ENCODE measurements at places on chromosomes 2 and 18.

GRCh38 chr2:166411473-166412230 is 35.9 kb upstream of the SCN9A start:
- no peak for DNase-seq

GRCh38 chr2:124149571-124149970 is 124.5 kb downstream of the CNTNAP5 start:
- no peak for DNase-seq

GRCh38 chr18:67932271-67932670 is 415.8 kb upstream of the DSEL start:
- DNase-seq = peak; percentile 76

DNA sequence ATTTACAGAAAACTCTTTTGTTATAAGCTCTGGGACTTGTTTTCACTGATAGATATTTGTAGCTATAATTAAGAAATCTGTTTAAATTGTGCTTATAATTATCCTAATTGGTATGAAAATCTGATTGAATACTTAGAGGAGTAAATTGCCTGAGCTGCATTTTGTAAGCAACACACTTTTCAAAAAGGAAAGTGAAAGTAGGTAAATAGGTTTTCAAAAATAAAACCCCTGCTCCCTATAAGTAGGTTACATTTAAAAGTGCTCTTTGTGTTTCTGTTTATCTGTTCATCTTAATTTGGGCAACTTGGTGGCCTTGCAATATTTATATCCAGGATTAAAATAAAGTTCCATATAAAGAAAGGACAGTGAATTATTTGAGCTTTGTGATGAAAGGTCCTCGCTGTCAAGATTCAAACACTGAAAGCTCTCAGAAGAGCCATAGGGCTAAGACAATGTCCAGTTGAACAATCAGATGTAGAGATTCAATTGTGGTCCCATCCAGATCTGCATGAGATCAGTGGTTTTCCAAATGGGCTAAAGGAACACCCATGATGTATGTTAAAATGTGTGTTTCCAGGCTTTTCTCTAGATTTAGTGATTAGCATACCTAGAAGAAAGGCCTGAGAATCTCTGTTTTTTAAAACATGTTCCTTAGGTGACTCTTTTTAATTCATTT is 371.6 kb downstream of the RPRM start:
- DNase-seq = no peak

DNA sequence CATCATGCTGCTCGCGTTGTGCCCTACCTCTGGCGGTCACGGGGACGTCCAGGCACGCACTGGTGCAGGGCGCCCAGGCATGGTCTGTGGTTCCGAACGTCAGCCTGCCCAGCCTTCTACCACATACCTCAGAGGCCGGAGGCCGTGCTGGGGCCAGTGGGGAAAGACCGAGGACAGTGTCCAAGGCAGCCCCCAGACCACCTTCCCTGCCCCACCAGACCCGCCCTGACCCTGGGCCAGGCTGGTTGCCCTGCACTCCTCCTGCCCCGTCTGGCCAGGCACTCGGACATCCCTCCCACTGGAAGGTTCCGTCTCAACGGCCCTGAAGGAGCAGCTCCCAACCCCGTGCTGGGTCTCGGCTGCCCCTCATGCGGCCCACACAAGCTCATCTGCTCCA is 32.8 kb downstream of the SLC66A2 start:
- DNase-seq = no peak

DNA sequence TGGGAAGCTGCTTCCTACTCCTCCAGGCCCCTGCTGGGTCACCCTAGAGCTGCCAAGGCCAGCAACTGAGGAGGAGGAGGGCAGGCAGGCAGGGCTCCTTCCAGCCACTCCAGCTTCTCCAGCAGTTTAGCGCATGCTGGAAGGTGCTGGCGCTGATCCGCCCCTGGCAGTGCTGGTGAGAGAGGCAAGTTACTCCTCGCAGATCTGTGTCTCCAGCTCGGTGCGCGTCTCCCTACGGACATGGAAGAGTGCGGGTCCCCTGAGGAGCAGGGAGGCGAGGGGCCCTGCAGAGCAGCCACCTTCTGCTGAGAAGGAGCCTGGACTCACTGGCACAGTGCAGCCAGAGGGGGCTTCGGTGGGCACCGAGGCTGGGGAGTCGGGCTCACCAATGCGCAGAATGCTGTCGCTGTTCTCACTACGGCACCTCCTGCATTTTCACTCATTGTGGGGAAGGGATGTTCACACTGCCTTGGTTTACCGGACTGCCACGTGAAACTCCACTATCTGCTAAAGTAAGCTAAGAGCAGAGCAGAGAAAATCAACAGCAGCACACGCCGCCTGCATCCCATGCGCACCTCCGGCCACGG is 206.0 kb downstream of the HDAC4 start:
- no peak for DNase-seq

DNA sequence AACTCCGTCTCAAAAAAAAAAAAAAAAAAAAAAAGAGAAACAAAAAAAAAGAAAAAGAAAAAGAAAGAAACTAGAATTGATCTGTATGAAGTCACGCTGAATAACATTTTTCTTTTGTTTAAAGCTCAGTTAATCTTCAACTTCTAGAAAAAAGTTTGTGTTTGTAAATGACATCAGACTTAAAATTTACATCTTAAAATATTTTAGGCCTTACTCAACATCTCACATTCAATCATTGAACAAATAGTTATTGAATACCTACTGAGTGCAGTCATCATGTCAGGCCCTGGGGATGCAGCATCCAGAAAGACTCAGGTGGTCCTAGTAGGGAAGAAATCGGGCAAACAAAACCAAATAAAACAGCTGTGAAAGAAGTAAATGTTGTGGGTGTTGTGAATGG is 292.3 kb upstream of the FANCL start:
- no peak for DNase-seq

DNA sequence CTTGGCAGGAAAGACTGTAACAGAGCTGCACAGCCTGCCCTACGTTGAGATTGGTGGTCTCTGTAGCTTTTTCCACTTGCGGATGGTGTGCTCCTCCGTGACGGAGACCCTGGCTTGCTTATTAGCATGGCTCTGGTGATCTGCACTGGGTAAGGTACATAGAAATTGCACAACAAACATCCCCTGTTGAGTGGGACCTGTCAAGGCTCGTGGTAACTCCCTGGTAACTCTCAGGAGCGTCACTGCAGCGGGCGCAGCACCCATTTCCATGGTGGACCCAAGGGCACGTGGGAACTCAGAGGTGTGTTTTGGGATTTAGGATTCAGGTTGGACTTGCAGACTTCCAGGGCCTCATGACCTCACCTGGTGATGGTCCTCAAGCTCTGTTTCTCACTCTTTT is 1.1 kb downstream of the TRAF3IP1 start:
- no peak for DNase-seq

- no peak for DNase-seq
Measured at GRCh38 chr2:178477443-178478129, 814 bp downstream of the FKBP7 start.

DNA sequence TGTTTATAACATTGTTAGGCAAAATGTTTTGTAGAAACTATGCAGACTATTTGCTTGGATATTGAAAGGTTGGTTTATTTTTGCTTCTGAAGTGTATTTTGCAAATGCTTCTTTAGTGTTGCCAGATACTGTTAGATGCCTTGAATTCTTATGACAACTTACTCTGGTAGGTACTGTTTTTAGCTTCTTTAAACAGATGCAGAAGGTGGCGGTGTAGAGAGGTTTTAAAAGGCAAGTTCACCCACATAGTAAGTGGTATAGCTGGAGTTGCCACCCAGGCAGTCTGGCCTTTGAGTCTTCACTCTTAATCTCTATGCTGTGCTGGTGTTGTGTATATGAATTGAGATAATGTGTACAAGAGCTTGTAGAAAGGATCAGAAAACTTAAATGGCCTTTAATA is 3.6 kb downstream of the PCYOX1 start:
- no peak for DNase-seq

- DNase-seq = no peak
Measured at GRCh38 chr18:75551071-75551470, 123.6 kb upstream of the SMIM21 start.

DNA sequence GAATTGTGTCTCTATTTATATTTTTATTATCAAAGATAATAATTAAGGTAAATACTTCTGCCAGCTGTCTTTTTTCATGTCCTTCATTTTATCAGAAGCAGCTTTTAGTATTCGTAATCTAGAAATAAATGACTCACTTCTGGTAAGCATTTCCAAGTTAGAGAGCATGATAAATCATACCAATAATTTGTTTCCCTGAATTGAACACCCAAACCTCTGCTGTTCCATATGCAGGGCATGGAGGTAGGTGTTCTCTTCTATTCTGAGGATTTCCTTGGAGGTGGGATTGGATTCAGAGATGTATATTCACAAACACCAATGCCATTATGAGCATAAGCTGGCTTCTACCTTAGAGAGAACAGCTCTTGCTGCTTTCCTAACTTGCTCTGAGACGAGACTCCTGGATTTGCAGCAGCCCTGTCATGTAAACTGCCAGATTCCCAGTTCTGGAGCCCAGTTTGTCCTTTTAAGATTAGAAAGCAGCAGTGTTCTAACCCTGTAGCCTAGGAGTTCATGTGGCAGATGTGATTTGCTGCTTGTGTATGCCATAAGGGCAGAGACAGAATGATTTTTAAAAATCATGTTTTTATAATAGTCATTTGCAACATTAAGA is 47.5 kb downstream of the SKA1 start:
- no peak for DNase-seq

DNA sequence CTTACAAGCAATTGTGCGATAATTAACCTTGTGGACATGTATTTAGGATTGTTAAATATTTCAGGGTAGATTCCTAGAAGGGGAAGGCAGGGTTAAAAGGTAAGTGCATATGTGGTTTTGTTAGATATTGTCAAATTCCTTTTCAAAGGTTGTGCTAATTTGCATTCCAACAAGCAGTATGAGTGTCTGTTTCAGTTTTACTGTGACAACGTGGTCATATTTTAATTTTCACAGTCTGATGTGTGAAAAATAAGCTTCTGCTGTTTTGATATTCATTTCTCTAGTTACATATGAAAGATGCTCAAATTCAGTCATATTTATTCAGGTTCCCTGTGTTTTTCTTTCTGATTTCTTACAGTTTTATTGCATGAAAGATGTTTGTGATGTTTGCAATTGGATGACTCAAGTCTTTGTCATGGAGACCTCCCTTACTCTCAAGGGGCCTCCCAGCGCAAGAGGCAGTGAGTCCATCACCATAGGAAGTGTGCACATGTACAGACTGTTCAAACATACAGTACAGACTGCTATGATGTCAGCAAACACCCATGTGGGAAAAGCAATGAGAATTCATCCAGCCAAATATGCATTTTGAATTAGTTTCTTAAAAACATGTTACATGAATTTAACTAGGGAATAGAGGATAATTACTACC is 310.8 kb downstream of the GALR1 start:
- no peak for DNase-seq

GRCh38 chr18:73947180-73947921 is 200.3 kb downstream of the FBXO15 start:
- no peak for DNase-seq

DNA sequence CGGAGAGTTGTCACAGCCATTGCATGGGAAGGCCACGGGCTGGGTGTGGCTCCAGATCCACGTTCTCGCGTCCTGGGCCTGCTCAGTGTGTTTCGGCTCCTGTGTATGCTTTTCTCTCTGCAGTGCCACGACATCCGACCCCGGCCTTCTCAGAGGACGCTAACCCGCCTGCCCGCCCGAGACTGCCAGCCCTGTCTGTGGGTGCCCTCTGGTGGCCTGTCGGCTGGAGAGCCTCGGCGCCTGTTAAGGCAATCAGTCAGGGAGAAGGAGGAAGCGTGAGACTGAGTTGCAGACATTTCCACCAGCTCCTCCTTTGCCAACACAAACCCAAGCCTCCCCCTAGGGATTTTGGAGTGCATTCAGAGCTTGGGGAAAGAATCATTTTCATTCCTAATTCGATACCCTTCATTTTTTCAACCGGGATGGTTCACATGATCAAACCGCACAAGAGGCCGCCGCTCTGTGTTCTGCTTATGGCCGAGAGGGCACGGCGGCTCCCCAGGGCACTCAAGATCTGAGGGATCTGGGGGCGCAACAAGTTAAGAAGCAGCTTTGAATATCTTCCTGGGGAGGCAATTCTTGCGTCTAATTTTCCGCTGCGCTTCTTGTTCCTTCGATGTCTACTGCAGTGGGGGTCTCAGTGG is 37.5 kb upstream of the ZBTB7C start:
- peak; percentile 84 for DNase-seq

DNA sequence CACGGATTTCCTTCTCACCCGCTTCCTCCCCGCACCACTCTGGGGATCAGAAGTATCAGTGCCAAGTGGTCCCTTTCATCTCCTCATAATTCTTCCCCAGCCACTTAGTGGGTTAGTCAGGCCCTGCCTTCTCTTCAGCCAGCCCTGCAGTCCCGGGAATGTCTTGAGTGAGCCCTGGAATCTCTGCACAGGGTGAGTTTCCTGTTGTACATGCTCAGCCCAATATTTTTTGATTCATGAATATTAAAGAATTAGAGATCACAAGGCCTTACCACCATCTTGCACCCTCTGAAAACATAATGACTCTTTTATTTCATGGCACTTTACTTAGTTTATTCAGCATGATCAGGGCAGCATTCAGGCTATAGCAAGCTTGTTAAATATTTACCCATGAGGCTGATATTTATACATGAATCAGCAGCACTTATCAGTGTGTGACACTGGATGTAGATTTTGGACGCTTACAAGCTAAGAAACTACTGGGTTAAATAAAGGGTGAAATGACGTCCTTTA is 159.4 kb upstream of the FOSL2 start:
- DNase-seq = no peak

DNA sequence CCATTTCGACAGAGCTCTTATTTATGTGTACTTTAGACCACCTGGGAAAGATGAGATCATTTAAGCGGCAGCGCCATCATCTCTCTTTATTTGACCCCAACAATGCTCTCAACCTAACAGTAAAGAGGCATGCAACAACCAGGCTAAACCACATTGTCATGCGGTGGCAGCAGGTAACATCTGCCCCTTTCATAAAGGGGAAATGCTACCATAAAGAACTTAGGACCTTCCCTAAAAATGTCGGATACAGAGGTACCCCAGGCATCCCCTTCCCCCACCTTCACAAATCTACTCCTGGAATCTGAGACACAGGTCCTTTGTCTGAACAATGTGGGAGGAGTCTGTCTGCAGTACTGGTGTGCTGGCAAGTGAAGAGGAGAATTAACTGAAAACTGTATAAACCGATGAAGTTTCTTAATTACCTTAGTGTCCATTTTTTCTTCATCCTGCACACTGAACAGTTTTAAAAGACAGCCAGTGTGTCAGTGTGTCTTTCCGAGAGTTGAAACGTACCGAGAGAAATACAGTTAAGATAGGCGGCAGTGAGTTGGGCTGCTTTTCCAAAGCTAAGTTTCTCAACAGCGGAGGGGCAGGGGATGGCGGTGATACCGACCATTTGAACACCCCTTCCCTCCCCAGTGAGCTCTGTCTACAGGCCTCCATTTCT is 1.9 kb downstream of the MEX3C start:
- peak; percentile 42 for DNase-seq

DNA sequence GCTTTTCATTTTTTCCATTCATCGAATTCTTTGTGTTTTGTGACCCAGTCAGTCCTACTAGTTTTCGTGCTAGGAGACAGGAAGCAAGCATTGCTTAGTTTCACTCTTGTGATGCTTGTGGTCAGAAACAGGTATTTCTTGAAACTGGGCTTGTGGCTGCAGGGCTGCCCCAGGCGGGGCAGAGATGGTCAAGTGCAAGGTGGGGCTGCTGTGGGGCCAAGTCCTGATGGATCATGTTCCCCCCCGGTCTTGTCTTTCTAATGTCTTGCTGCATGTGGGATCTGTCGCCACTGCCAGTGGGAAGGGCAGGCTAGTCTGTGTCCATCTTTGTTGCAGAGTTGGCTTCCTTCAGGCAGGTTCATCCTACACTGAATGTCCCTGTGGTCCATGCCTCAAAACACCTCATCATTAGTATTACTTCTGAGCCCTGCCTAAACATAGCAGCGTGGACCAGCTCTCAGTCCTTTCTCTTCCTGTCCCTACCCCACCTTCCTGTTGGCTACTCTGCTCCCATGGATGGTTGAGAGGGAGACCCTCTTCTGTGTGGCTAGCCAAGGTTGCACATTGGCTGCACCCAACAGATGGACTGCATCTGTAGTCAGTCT is 38.7 kb downstream of the INPP4A start:
- DNase-seq = no peak
